CD4-positive, alpha-beta memory T cell (primary cell): ENCODE measurements at places on chromosomes 12 and 14. TPM values are rescaled to one million over a fixed set of nuclear protein-coding genes. Genes with fewer than 3 reads are reported as not detected.

GRCh38 chr14:72164420-72165228 is 232.4 kb downstream of the RGS6 start:
- DNase-seq, result no peak

DNA sequence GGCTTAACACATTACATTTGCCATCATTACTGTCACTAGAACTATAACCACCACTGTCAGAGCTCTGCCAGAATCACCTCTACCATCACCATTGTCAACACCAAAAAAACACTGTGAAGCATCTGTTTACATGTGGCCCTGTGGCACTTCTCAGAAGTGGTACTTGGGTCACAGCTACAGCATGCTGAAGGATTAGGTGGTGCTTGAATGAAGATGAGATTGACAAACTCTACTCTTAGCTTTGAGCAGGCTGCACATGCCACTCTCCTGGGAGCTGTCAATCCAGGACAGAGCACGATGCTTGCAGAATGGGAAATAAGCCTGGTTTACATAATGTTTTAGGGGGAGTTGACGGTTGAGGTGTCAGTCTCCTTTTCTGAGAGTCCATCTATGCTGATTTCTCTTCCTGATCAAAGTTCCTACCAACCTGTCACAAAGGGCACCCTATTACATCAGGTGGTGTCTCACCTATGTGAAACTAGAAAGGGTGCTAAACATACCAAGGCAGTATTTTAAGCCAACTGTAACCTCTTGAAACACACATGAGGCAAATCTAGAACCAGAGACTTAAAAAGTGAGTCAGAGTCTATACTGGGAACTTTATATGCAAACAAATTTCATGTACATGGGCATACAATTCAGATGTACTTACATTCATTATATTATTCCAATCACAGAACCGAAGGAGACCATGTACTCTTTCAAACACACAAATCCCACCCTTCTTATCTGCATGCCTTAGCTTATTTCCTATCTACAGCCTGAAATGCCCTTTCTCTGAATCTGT is 258.7 kb downstream of the EMP1 start:
- DNase-seq, result no peak

GRCh38 chr14:99899578-99900178 is 106.5 kb downstream of the EML1 start:
- DNase-seq, result no peak

The IL22 gene
- not detected for total RNA-seq

GRCh38 chr12:110545812-110546211 is 37.3 kb downstream of the PPTC7 start:
- DNase-seq, result no peak

- DNase-seq, result no peak
Measured at GRCh38 chr14:69682621-69683263, 71.3 kb downstream of the SUSD6 start.

DNA sequence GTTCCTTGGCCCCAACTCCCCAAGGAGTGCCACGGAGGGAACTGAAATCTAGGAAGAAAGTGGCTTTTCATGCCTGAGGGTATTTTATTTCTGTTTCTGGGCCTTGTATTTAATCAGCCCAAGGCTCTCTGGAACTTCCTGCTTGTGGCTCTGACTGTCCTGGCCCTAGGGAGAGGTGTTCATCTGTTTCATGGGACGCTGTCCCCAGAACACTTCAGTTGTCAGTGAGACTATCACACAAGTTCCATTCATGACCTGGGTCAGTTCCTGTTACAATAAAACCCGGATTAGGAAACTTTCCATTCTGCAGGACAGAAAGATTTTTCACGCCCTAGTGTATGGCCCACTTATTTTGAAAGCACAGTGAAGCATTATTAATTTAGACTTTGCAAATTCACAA is 18.5 kb upstream of the TC2N start:
- DNase-seq, result no peak

The GOLT1B gene
- 39.1 TPM for total RNA-seq

The VASH1 gene
- 9.3 TPM for total RNA-seq

- DNase-seq, result no peak
Measured at GRCh38 chr14:36884049-36884448, 222.4 kb downstream of the PAX9 start.

The SMAGP gene
- total RNA-seq, result 5.5 TPM

The ESPL1 gene
- total RNA-seq, result 0.55 TPM

The KIF5A gene
- total RNA-seq, result 1.00 TPM

GRCh38 chr14:53368711-53369201 is 215.6 kb upstream of the DDHD1 start:
- no peak for DNase-seq

The VRTN gene
- not detected for total RNA-seq

The KRT81 gene
- total RNA-seq, result not detected

GRCh38 chr14:78997811-78998210 is 827.6 kb downstream of the NRXN3 start:
- no peak for DNase-seq

The PIANP gene
- total RNA-seq, result 1.3 TPM

The LRR1 gene
- total RNA-seq, result 13.6 TPM

DNA sequence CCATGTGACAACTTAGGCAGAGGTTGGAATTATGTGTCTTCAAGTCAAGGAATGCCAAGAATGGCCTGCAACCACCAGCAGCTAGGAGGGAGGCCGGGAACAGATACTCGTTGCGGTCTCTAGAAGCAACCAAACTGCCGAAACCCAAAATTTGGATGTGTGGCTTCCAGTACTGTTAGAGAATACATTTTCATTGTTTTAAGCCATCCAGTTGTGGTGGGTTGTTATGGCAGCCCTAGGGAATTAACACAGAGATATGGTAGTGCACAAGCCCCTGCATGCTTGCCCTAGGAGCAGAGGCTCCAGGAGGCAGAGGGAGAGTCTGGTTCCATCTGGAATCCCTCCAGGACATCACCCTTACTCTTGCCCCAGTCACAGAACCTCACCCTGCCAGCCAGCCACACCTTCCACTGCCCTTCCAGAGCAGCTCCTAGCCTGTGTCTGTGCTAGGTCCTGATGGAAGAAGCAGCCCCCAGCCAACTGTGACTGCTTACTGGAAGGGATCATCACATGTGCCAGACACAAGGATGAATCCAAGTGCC is 19.5 kb downstream of the PITPNM2 start:
- DNase-seq, result no peak

GRCh38 chr12:124498275-124499189 is 68.9 kb downstream of the NCOR2 start:
- DNase-seq, result no peak

DNA sequence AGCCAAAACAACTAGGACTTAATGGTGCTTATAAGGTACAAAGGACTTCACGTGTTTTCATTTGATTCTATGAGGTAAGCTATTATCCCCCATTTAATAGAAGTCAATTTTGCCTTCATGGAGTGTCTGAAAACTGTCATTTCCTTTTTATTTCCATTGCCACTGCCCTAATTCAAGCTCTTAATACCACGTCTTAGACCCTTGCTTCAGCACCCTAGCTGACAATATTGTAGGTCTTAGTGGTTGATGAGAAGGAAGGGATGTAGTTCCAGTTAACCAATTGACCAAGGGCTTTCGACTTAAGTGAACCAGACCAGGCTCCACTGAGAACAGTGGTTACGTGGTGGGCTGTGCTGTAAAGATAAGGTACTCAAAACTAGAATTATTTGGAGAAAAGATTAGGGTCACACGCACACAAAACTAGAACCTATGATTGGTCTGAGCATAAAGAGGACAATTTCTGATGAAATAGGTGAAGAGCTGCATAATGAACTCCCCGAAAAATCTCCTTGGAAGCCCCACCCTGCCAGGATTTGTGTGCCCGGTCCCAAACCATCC is 9.6 kb upstream of the ASIC1 start:
- DNase-seq, result no peak

GRCh38 chr14:69842686-69843420 is 36.4 kb upstream of the SMOC1 start:
- DNase-seq, result no peak

The CLEC1A gene
- not detected for total RNA-seq

DNA sequence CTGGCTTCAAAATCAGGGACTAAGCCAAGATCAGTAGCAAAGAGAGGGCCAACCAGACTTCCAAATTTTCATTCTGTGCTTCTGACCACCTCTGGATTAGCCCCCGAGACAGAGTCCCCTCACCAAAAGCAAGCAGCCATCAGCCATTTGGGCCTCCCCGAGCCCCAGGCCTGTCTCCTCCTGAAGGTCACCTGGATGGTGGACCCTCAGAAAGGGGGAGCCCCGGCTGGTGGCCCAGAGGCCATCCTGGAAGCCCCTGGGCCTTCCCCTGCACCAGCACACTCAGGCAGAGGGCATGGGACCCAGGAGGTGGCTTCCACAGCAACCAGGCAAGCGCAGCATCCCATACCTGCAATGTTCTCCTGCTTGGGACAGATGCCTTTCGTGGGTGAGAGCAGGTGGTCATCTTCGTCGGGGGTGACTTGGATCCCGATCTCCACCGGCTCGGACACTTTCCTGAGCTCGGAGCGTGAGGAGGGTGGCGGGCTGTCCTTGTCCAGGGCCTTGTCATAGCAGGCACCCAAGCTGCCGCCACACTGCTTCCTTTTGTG is 14.8 kb downstream of the BCL11B start:
- no peak for DNase-seq

The CIDEB gene
- total RNA-seq, result 26.0 TPM

DNA sequence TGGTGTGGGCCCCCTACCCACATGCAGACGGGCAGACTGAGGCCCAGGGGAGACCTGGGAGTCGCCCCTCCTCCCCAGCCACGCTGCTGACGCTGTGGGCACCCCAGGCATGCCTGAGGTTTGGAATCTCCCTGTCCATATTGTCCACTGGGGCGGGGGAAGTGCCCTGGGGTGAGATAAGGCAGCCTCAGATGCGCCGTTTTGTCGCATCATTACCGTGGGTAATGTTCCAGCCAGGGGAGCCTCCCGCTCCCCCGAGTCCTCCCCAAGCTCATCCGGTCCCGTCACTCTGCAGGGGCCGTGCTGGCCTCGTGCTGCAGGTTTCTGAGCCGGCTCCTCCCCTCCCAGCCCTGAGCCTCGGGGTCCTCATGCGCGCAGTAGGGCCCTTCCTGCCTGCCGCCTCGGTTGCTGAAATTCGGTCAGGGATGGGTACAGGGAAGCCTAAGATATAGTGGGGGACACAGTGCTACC is 11.4 kb downstream of the INF2 start:
- no peak for DNase-seq

The KRT6C gene
- total RNA-seq, result not detected

- peak; percentile 38 for DNase-seq
Measured at GRCh38 chr12:57046947-57047890, 2.7 kb downstream of the MYO1A start.

- no peak for DNase-seq
Measured at GRCh38 chr12:125773033-125773640, 707.9 kb downstream of the AACS start.

- no peak for DNase-seq
Measured at GRCh38 chr14:41824441-41824840, 217.8 kb downstream of the LRFN5 start.

GRCh38 chr12:121494093-121494787 is 86.6 kb downstream of the KDM2B start:
- peak; percentile 47 for DNase-seq

The CCDC175 gene
- not detected for total RNA-seq

- no peak for DNase-seq
Measured at GRCh38 chr14:74638066-74638465, 26.0 kb upstream of the LTBP2 start.

DNA sequence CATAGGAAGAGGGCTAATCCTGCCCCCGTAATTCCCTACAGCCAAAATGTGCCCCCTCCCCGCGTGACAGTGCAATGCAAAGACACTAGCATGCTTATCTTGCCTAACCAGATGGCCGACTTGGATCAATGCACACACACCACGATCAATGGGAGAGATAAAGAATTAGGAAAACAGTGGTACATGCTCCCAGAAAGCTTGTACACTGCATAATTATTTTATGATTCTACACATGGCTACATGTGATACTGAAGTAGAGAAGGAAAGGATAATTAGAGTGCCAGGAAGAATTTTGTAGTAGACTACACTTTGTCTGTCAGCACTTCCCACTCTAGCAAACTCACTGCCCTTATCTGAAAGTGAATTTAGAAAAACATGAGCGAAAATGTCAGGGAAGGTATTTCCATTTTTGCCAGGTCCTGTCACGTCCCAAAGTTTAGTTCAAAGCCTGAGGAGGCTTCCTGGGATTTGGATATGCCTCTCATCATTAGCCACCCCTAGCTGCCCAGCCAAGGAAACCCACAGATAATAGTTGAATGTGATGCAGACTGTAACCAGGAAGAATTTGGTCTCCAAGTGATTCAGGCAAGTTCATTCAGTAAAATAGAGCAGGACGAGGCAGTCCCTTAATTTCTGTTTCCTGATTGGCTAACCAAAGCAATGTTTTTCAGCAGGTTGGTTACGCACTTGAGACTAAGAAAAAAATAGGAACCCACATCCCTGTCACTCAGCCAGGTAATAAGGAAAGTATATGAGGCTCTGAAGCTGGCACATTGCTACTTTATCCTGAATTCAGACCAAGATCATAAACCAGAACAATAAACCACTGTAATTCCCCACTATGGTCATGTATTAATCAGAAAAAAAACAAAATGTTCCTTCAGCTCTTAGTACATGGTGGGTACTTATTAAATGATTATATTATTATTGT is 199.6 kb upstream of the OTX2 start:
- DNase-seq, result no peak

The SMCO2 gene
- not detected for total RNA-seq

DNA sequence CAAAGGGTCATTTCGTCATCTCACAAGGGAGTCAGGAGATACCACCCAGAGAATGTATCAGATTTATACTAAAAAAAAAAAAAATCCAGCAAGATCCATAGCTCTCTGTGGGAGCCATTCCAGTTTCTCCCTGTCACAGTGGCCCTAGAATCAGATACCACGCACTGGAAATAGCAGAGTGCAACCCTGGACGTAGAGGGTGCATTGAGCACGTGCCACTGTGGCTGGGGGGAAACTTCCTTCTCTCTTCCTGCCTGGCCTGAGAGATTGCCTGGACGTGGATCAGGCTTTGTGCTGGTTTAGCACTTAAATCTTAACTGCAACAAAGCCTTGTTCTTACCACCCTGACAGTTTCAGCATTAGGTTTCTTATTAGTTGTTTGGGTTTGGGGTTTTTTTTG is 124.3 kb downstream of the FBXL14 start:
- no peak for DNase-seq

- DNase-seq, result no peak
Measured at GRCh38 chr12:124078800-124079199, 105.8 kb downstream of the ZNF664 start.
